ENCODE measurements at places on chromosomes 4 and X.

DNA sequence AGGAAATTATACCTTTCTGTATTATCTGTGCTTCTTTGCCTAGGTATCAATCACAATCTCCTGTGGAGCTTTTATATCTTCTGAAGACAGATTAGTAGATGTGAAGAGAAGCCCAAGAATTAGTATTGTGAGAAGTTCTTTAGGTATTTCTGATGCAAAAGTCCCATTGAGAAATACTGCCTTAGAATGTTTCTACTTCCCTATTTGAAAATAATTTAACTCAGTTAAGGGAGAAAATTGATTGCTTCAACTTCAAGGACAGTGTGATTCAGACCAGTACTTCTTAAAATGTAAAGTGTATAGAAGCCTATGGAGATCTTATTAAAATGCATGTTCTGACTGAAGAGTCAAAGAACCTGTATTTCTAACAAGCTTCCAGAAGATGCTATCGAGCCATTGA is 9.0 kb downstream of the EIF1AX start:
- no peak for DNase-seq

DNA sequence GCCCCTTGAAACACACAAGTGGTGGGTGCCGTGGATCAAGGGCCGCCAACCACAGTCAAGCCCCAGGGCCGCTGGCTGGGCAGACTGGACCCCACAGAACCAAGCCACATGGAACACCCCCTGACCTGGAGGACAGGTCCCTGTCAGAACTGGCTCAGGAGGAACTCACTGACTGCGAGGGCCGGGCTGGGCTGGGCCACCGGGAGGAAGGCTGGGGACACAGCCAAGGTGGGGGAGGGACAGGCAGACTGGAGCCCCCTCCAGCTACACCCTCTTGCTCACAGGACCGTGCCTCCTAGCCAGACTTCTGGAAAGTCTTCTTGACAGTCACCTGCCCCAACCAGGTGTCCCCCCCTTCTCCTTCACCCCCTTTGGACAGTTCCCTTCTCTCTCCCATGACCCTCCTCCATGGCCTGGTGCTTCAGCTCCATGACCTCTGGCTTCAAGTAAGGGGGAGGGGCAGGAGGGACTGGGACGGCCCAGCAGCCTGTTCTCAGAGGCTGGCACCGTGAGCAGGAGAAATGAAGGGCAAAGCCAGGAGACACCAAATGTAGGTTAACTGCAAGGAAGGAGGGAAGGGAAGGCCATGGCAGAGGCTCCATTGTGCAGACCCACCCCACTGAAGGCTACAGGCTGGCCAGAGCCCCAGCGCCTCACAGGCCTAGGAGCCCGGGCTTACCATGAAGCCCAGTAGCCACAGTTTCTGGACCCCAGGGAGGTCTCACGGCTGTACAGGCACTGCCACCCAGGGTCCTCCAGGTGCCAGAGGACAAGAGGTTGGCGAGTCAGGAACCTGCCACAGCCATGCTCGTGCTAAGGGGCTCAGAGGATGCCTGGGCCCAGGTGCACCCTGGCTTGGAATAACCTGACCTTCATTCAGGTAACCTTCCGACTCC is 22.6 kb upstream of the DUSP9 start:
- DNase-seq: no peak

GRCh38 chr4:59994118-59994517 is 1206.0 kb upstream of the ADGRL3 start:
- DNase-seq: no peak

GRCh38 chr4:150447356-150447755 is 134.6 kb upstream of the MAB21L2 start:
- DNase-seq: no peak

- DNase-seq: no peak
Measured at GRCh38 chr4:40193016-40193571, 3.7 kb upstream of the RHOH start.

GRCh38 chr4:148376151-148376550 is 66.1 kb downstream of the NR3C2 start:
- DNase-seq: no peak

- peak; percentile 5 for DNase-seq
Measured at GRCh38 chrX:47143894-47144625, 442 bp downstream of the NDUFB11 start.

DNA sequence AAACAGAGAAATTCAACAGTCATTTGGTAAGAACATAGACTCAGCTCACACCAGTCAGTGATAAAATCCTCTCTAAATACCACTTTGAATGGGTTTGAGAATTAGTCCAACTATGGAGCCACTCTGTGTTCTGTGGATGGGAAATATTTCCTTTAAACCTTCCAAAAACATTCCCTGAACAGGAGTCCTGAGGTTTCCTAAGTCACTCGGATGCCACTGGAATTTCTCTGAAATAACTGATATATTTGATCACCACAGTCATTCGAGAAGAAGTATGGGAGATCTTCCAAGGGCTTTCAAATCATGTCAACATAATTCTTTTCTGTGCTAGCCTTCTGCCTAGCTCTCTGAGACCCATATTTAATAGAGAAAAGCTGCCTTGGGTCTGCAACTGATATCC is 958.6 kb downstream of the STIM2 start:
- no peak for DNase-seq

DNA sequence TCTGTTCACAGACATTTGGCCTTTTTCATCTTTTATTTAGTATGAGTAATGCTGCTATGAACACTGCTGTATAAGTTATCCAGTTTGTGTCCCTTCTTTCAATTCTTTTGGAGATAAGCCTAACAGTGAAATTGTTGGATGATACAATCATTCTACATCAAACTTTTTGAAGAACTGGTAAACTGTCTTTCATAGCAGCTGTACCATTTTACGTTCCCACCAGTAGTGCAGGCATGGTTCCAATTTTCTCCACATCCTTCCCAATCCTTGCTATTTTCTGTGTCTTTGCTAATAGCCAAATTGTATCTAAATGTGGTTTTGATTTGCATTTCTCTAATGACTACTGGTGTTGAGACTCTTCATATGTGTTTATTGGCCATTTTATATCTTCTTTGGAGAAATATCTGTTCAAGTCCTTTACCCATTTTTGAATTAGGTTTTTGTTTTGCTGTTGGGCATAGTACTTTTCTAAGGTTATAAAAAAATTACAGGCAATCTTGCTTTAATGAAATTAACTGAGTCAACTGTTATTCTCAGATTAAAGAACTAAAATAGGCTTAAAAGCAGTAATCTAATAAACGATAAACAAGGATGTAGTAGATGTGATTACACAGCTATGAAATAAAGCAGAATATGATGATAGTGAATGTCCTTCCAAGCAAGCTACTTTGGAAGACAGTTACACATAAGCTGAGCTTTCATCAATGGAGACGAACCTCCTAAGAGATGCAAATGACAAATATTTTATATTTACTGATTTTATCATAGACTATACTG is 57.2 kb downstream of the FBXW7 start:
- no peak for DNase-seq

All from stimulated activated CD4-positive, alpha-beta T cell treated with anti-CD3 and anti-CD28 coated beads, Interleukin-15, amount 100 ng/mL, for 1 hour (primary cell).